ENCODE measurements at places on chromosomes 11 and 22.

DNA sequence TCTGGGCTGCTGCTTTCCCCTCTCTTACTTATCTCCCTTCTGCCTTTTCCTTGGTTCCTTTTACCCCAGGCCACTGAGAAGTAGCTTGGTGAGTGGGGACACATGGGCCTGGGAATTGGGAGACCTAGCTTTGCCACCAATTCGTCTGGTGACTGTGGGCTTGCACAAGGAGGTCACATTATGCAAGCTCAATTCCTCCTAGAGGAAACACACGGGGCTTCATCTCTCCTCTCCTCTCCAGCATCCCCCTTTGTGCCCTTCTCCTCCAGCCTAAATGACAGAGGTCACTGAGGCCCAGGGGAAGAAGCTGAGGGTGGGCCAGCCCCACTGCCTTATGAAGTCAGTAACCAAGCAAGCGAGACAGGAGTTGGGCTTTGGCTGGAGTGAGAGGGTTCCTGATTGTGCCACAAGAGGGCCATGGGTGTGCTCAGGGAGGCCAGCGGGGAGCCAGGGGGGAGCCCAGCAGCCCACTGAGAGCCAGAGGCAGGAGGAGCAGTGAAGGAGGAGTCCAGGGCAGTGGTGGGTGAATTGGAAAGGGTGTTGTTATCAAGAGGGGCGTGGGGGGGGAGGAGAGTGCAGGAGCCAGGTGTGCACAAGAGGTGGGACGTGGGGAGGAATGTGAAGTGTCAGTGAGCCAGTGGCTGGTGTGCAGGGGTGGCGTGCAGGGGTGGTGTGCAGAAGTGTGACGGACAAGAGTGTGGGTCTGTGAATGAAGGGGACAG, 2.0 kb downstream of the CLCF1 start:
- no peak for DNase-seq

- no peak for DNase-seq
Measured at GRCh38 chr11:130600616-130601015, 152.2 kb downstream of the ADAMTS15 start.

- DNase-seq = no peak
Measured at GRCh38 chr11:76512851-76513653, 68.2 kb downstream of the EMSY start.

DNA sequence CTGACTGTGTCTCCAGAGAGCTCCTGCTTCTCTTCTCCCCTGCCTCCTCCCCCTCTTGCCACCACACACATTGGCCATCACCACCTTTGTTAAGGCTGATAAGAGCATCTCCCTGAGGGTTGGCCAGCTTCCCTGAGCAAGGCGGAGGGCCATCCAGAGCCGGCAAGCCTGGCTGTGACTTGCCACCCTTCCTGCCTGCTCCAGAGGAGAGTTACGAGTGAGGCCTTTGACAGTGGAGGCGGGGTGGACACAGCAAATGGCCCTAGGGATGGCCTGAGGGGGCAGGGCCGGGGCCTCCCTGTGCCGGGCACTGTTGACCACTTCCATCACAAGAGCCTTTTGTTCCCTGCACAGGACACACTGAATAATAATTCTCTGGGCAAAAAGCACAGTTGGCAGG, 5.4 kb downstream of the FREY1 start:
- DNase-seq = no peak

- no peak for DNase-seq
Measured at GRCh38 chr11:28738549-28738948, 630.4 kb downstream of the METTL15 start.

DNA sequence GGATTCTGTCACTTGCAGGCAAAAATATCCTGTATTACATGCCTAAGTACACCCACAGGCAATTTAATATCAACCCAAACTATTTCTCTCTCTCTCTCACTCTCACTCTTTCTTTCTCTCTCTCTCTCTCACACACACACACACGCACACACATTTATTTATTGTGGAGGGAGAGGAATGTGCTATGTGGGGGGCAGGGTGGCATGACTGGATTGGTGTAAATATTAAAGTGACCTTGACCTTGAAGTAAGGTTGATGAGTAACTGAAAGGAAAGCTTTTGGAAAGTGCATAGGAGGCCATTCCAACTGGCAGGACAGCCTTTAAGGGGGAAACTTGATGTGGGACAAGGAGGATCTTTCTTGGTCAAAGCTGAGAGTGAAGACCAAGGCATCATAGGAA, 589.7 kb upstream of the KIRREL3 start:
- no peak for DNase-seq

DNA sequence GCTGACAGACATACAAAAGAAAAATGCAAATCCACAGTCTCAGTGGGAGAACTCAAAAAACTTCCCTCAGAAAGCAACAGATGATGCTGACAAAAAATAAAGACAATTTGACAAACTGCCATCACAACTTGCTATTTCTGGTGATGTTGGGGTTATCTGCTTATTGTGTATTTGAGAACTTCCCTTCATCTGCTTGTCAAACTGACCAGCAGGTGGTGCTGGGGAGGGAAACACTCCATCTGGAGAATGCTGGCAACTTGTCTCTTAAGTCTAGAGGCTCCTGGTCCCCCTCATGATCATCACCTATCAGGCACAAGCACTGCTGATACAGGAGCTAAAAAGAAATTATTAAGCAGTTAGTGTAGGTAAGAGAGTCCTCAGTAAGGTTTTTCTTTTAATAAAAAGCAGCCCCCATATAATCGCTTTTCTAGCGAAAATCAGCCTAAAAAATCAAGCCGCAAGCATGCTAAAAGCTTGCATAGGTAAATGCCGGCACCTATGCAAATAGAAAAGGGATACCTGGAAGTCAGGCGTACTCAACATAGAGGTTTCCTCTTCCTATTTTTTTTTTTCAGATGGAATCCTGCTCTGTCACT, 9.8 kb upstream of the FAM111B start:
- peak; percentile 62 for DNase-seq

DNA sequence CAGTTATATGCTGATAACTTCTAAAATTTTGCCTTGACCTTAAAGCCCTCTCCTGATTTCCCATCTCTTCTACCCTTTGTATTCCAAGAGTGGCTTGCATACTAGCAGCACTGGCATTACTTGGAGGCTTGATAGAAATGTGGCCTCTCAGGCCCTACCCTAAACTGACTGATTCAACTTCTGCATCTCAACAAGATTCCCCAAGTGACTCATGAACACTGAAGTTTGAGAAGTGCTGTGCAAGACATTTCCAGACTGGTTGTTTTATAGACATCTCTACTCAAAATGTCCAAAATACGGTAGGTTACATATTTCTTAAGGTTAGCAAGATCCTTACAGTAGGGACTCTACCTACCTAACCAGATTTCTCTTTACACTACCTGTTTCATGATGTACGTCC, 48.6 kb downstream of the SESN3 start:
- DNase-seq = no peak

GRCh38 chr11:13010749-13011465, 1.8 kb downstream of the RASSF10 start:
- peak; percentile 41 for DNase-seq

DNA sequence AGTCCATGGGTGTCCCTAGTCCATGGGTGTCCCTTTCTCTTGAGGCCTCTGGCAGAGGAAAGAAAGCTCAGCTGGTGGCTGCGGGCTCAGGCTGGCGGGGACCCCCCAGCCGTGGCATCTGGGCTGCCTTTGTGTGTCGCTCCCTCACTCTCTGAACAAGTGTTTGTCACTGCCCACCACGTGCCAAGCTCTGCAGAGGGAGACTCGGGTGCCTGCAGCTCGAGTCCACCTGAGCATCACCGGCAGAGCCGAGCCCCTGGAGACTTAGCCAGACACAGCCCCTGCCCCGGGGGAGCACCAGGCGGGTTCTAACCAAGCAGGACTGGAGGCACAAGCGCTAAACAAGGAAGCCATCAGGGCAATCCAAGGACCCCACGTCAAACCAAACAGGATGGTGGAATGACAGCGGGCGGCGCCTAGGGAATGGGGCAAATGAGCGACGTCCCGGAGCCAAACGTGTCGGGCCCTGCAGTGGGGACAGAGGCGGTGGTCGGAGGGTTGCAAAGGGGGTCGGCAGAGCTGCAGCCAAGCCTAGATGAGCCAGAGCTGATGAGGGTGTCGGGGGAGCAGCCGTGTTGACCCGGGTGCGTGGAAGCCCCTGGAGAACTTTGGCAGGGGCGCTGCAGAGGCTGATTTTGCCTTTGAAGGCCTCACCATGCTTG, 2.1 kb upstream of the GRAMD4 start:
- DNase-seq = no peak

DNA sequence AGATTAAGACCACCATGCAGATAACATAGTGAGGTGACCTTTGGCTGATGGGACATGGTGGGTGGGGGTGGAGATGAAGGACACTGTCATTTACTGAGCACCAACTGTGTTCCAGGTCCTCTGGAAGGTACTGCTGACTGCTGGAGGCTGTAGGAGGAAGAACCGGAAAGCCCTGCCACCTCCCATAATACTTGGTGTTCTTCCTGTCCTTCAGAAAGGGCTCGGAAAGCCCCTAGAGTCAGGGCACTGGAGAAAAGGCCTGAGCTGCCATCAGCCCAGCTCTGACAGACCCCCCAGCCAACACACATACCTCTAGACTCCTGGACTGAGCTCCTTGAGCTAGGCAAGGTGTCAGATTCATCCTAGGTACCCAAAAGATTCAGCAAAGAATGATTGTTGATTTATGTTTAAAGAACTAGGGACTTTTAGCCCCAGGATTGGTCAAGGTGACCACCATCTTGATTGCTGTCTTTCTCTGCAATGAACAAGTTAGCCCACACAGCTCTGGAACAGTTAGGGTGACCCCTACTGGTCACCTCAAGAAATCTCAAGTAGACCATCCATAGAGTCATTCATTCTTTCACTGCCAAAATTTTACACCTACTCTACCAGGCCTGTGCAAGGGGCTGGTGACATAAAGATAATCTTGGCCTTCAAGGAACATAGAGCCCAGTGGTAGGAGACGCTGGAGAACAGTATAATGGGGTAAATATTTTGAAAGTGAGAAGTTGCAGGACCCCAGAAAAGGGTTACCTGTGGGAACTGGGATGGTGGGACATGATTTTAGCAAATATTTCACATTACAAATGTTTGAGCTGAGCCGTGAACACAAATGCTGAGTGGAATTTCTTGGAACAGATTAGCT, 39.4 kb downstream of the IRAG1 start:
- no peak for DNase-seq

DNA sequence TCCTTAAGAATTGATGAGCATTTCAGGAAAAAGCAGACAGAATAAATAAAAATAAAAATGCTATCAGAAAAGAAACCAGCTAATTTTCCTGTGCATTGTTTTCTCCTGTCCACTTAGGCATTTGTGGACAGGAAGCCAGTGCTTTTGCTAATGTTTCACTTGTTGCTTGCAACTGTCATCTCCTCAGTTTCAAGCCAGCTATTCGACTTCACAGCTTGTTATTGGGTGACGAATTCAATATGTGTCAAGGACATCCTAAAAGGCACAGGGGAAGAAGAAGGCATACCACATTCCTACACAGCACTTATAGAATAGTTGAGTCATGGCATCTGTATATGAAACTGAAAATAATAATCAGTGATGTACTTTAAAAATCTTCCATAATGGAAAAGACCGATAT, 530.6 kb upstream of the KIRREL3 start:
- DNase-seq = no peak

GRCh38 chr11:61332281-61332796, 566 bp downstream of the DDB1 start:
- peak; percentile 29 for DNase-seq

DNA sequence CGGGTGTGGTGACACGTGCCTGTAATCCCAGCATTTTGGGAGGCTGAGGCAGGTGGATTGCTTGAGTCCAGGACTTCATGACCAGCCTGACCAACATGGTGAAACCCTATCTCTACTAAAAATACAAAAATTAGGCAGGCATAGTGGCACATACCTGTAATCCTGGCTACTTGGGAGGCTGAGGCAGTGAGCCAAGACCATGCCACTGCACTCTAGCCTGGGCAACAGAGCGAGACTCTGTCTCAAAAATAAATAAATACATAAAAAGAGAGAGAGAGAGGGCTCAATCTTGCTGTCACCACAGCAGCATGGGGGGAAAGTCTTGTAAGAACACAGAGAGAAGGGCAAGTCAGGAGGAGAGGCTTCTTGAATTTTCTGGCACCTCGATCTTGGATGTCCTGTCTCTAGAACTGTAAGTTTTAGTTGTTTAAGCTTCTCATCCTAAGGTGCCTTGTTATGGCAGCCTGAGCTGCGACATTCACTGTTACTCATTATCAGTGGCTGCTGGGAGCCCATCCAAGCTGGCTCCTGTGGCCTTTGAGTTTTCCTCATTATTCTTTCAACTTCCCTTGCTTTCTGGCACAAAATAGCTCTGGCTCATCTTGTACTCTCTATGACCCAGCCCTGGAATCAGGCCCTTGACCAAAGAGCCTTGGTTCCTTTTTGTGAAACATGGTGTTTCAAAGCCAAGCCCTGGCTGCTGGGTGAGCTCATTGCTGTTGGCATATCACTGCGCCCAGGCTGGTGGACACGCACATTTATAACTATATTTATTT, 8.0 kb upstream of the PSMC3 start:
- peak; percentile 71 for DNase-seq

DNA sequence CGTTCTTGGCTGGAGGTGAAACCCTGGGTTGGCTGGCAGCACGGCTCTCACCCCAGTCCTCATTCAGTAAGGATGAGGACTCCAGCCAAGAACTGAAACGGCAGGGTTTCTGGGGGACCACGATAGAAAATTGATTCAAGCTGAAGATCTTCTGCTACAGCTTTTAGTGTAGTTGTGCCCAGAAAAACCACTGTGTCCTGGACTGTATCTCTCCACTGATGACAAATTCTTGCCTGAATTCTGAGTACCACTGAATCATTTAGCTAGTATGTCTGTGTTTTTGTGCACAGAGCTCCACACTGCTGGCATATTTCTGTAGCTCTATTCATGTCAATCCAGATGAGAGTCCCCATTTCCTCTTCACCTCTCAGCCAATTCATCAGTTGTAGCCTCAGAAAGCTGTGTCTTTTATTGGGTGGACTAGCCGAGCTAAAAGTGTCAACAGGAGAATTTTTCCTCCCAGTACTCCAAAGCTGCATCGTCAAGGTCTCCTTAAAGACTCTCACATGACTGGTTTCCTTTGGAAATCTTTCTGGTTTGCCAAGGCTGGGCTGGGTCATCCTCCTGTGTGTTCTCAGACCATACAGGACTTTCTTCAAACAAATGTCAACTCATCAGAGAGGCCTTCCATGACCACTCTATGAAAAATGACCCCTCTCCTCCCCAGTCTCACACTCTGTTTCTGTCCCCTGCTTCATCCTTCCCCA, 144.6 kb downstream of the LDLRAD3 start:
- no peak for DNase-seq

- no peak for DNase-seq
Measured at GRCh38 chr11:35363854-35364780, 55.2 kb downstream of the SLC1A2 start.

DNA sequence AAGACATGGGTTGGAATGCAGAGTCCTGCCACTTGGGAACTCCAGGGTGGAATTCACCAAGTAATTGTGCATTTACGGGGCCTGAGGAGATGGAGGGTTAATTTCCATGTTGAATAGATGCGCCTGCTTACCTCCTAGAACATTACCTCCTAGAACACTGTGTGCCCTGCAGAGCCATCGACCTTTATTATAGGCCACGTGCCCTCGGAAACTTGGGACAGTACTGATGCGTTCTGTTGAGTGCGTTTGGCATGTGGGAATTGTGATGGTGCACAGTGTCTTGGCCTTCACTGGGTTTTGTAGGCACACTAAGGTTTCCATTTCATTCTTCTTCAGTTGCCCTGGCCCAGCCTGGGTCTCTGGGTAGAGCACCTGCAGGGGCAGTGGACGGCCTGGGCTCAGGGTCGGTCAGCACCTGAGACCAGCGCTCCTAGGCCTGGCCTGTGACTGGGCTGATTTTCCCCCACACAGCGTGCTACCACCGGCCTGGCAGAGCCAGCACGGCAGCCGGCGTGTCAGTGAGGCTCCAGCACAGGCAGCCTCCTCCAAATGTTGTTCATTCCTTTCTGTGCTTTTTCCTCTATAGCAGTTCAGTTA, 12.7 kb downstream of the TRMU start:
- no peak for DNase-seq

- DNase-seq = no peak
Measured at GRCh38 chr11:8694137-8694536, 11.5 kb downstream of the RPL27A start.

Data from testis (tissue), 5 donors.